ENCODE measurements at places on chromosomes 4 and X.

DNA sequence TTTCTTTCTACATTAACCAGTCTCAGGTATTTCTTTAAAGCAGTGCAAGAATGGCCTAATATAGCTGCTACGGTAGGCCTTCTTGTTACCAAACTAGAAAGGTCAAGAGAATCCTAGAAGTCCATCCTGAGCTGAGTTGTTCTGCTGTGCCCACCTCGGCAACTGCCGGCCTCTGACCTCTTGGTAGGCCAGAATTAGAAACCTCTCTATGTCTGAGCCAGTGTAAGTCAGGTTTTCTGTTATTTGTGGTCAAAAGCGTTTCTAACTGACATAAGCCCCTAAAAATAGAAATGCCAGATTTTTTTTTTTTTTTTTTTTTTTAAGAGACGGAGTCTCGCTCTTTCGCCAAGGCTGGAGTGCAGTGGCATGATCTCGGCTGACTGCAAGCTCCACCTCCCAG lies 43.1 kb downstream of the SOWAHB start:
- H3K36me3 ChIP-seq: no peaks in the 10 kb centered on the region
- peaks cover 33% of the 10 kb centered on the region for H3K4me1 ChIP-seq
- no peak overlapping the region for H3K4me3 ChIP-seq
- H3K27me3 ChIP-seq: no peaks in the 10 kb centered on the region

DNA sequence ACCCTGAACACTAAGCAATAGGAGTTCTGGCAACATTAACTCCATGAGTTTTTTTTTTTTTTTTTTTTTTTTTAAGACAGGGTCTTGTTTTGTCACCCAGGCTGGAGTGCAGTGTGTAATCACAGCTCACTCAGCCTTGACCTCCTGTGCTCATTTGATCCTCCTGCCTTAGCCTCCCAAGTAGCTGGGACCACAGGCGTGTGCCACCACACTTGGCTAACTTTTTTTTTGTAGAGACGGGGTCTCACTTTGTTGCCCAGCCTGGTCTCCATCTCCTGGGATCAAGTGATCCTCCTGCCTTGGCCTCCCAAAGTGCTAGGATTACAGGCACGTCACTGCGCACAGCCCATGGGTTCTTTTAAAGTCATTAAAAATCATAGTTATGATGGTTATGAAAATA lies 5.1 kb downstream of the RHOH start:
- no peaks in the 10 kb centered on the region for H3K27me3 ChIP-seq
- no peak overlapping the region for H3K27ac ChIP-seq
- H3K4me3 ChIP-seq: no peak overlapping the region
- H3K36me3 ChIP-seq: no peaks in the 10 kb centered on the region
- peaks cover 11% of the 10 kb centered on the region for H3K4me1 ChIP-seq
- no peak for DNase-seq

- no peak overlapping the region for H3K4me3 ChIP-seq
- DNase-seq: no peak
- peaks cover 13% of the 10 kb centered on the region for H3K4me1 ChIP-seq
- H3K27ac ChIP-seq: peak overlapping the region; percentile 94
These were observed 1.3 kb upstream of the PDHA1 start for GRCh38 chrX:19342331-19342906.

- no peak overlapping the region for H3K27ac ChIP-seq
- peaks cover 10% of the 10 kb centered on the region for H3K27me3 ChIP-seq
- no peak for DNase-seq
- H3K4me1 ChIP-seq: peaks cover 6% of the 10 kb centered on the region
These were observed 14.8 kb downstream of the AMTN start for GRCh38 chr4:70533211-70533610.

GRCh38 chrX:67749536-67749935 lies 205.7 kb downstream of the AR start:
- H3K36me3 ChIP-seq: no peaks in the 10 kb centered on the region
- no peak overlapping the region for H3K27ac ChIP-seq

DNA sequence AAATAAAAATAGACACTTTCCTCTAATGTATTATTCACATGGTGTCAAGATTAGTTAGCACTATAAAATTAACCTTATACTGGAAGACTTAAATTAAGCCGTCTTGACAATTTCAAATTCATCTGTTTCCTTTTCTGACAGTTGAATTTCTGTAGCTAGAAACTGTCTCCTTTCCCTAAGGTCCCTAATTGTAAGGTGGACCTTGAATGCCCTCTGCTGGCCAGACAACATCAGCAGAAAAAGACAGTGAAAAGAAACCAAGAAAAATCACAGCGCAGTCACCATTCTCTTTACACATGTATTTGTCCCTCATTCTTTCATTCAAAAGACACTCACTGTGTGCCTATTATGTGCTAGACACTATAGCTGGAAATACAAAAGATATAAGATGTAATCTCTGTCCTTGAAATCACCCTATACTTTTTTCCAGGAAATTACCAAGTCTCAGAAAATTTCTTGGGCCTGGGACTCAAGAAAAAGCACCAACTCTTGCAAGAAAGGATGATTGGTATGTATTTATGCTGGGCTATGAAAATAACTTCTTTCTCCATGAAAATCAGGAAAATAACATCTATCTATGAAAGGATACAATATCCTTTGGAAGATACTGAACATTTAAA lies 32.7 kb upstream of the AMBN start:
- H3K27ac ChIP-seq: peak overlapping the region; percentile 20
- DNase-seq: peak; percentile 45
- H3K27me3 ChIP-seq: no peaks in the 10 kb centered on the region
- H3K4me3 ChIP-seq: no peak overlapping the region

GRCh38 chrX:109739625-109740432 lies 6.8 kb upstream of the ACSL4 start:
- no peak overlapping the region for H3K4me3 ChIP-seq
- no peaks in the 10 kb centered on the region for H3K27me3 ChIP-seq
- no peaks in the 10 kb centered on the region for H3K36me3 ChIP-seq
- no peaks in the 10 kb centered on the region for H3K4me1 ChIP-seq
- H3K27ac ChIP-seq: no peak overlapping the region

- DNase-seq: no peak
- peaks cover 19% of the 10 kb centered on the region for H3K36me3 ChIP-seq
- H3K27me3 ChIP-seq: no peaks in the 10 kb centered on the region
These were observed 20.9 kb downstream of the UVSSA start for GRCh38 chr4:1367936-1368289.

Data from mesothelial cell of epicardium (in vitro differentiated cells).